Activated T-helper 2 cell treated with anti-CD3 and anti-CD28 coated beads, Interferon-gamma antibody, Interleukin-2, Interleukin-4, amounts not matched to agents 10 μg/mL and 5 μg/mL and 100 μg/mL, durations not matched to agents 14 hours and 24 hours and 36 hours (primary cell): ENCODE measurements at places on chromosomes 1 and 21.

GRCh38 chr1:159829273-159829634 lies 2.6 kb downstream of the SLAMF8 start:
- peaks cover 6% of the 10 kb centered on the region for H3K27me3 ChIP-seq
- no peak overlapping the region for H3K27ac ChIP-seq
- H3K4me3 ChIP-seq = no peak overlapping the region
- DNase-seq = no peak

GRCh38 chr1:239804266-239804665 lies 287.4 kb upstream of the FMN2 start:
- no peak overlapping the region for H3K27ac ChIP-seq
- H3K36me3 ChIP-seq = no peaks in the 10 kb centered on the region
- H3K27me3 ChIP-seq = peaks cover 4% of the 10 kb centered on the region

DNA sequence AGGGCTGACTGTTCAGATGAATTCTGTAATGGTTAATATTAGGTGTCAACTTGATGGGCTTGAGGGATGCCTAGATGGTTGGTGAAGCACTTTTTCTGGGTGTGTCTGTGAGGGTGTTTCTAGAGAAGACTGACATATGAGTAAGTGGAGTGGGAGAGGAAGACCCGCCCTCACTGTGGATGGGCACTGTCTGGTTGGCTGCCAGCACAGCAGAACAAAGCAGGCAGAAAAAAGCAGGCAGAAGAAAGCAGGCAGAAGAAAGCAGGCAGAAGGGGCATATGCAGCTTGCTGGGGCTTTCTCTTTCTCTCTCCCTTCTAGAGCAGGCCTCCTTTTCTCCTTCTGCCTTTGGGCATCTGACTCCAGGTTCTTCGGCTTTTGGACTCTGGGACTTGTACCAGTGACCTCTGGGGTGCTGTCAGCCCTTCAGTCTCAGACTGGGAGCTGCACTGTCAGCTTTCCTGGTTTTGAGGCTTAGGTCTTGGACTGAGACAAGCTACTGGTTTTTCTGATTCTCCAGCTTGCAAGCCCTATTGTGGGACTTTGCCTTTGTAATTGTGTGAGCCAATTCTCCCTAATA lies 42.9 kb upstream of the CD2 start:
- peaks cover 15% of the 10 kb centered on the region for H3K4me1 ChIP-seq
- DNase-seq = no peak
- peaks cover 6% of the 10 kb centered on the region for H3K27me3 ChIP-seq
- H3K27ac ChIP-seq = no peak overlapping the region

GRCh38 chr21:39535646-39536437 lies 76.9 kb upstream of the B3GALT5 start:
- H3K27me3 ChIP-seq = no peaks in the 10 kb centered on the region
- no peaks in the 10 kb centered on the region for H3K36me3 ChIP-seq
- no peak overlapping the region for H3K27ac ChIP-seq
- no peak overlapping the region for H3K4me3 ChIP-seq

DNA sequence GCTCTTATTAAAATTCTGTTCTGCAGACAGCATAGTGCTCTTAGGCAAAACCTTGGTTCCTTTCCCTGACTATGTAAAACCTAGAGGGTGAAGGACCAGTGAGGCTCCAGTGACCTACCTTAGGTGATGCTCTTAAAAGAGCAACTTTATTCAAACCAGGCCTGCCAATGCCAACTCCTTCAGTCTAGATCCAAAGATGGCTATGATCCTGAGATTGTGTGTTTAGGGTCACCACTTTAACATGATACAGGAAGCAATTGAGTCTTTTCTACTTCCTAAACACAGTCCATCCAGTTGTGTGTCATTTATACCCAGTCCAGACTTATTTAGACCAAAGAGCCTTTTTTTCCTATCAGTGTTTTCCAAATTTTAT lies 10.8 kb downstream of the MCL1 start:
- no peak for DNase-seq
- H3K4me3 ChIP-seq = peak overlapping the region; percentile 74
- H3K27ac ChIP-seq = peak overlapping the region; percentile 95
- peaks cover 53% of the 10 kb centered on the region for H3K36me3 ChIP-seq
- H3K27me3 ChIP-seq = no peaks in the 10 kb centered on the region

DNA sequence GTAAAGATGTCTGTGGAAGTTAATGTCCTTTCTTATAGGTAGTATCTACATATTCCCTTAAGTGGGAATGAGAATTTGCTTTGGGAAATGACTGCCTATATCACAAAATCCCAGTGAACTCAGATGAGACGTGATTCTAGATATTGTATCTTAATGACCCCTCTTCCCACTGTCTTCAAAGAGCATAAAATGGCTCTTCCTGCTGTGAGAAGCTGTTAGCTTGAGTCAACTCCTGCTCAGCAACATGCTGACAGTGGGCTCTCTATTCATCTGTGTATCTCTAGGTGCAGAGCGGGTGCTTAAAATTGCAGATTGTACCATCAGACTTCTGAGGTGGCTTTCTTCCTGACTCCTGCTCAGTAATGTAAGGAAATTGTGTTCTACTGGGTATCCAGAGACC lies 100.6 kb downstream of the SPAG17 start:
- no peak overlapping the region for H3K27ac ChIP-seq
- peaks cover 23% of the 10 kb centered on the region for H3K27me3 ChIP-seq
- no peak overlapping the region for H3K4me3 ChIP-seq
- peaks cover 8% of the 10 kb centered on the region for H3K4me1 ChIP-seq
- H3K36me3 ChIP-seq = no peaks in the 10 kb centered on the region

DNA sequence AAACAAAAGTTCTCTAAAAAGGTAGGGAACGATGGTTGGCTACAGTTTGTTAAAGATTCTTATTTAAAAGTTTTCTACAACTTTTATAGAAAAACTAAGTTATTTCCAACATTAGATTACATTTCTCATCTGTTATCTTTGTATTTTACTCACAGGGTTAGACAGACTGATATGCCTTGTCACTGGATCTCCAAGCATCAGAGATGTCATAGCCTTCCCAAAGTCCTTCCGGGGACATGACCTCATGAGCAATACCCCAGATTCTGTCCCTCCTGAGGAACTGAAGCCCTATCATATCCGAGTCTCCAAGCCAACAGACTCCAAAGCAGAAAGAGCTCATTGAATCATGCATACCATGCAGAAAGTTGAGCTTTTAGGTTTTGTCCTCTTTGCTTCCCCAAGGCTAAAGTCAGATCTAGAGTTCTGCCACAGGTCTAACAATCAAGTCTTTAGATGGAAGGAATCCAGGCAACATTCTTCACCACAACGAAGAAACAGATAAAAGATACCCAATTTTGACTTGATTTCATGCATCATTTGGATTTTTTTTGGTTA lies 10.3 kb downstream of the GAS5 start:
- DNase-seq = no peak
- H3K36me3 ChIP-seq = peaks cover 61% of the 10 kb centered on the region
- no peak overlapping the region for H3K27ac ChIP-seq
- no peaks in the 10 kb centered on the region for H3K4me1 ChIP-seq
- no peaks in the 10 kb centered on the region for H3K27me3 ChIP-seq

DNA sequence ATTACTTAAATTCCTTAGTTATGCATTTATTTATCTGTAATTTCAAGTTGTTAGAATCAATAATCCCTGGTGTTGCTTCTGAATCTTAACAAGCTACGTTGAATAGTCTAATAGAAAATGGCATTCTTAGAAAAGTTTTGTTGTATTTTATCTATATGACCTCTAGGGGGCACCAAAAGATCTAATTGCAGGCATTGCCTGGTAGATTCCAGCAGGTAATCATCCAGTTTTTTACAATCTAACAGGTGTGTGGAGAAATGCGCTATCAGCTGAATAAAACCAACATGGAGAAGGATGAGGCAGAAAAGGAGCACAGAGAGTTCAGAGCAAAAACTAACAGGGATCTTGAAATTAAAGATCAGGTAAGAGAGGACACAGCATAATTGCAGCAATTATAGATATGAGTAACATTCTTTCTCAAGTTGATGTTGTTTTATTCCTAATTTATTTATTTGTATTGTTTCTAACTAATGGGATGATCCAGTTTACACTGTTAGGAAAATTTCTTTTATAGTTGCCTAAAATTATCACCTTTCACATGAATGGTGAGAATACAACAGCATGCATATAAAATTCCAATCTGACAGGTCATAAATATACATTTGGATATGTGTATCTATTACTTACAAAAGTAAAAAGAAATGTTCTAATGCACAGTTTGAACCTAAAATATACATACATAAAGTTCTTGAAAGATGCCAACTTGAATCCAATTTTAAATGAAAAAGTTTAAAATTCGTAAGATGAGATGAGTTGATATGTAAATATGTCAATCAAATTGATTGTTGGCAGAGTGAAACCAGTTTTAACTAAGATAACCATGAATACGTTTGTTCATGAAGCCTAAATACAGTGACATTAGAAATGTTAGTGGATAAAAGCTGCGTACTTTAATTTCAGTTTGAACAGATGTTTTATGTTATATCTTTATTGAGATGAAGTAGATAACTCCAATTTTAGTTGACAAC lies 88.4 kb downstream of the SDCCAG8 start:
- no peaks in the 10 kb centered on the region for H3K27me3 ChIP-seq
- H3K27ac ChIP-seq = no peak overlapping the region
- H3K4me3 ChIP-seq = no peak overlapping the region
- DNase-seq = no peak

DNA sequence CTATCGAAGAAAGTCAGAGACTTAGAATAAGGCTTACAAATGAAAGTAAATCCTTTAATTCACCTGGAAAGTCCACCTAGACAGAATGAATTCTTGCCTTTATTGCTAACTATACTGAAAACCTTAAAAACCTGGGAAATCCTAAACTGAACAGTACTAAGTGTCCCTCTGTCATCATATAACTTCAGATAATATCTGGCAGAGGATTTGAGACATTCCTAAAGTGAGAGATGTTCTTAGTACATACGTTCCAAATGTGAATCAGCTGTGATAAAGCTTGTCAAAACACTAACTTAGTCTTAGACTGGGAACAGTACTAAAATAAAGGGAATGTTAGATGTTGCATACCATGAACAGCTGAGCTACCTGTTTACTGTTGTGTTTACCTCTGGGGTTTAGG lies 121.7 kb downstream of the TNFSF18 start:
- peaks cover 10% of the 10 kb centered on the region for H3K4me1 ChIP-seq
- DNase-seq = no peak
- no peaks in the 10 kb centered on the region for H3K36me3 ChIP-seq
- H3K27me3 ChIP-seq = peaks cover 31% of the 10 kb centered on the region

GRCh38 chr1:185297982-185298381 lies 19.1 kb downstream of the IVNS1ABP start:
- no peak for DNase-seq
- no peak overlapping the region for H3K27ac ChIP-seq
- peaks cover 3% of the 10 kb centered on the region for H3K4me1 ChIP-seq
- no peaks in the 10 kb centered on the region for H3K27me3 ChIP-seq

DNA sequence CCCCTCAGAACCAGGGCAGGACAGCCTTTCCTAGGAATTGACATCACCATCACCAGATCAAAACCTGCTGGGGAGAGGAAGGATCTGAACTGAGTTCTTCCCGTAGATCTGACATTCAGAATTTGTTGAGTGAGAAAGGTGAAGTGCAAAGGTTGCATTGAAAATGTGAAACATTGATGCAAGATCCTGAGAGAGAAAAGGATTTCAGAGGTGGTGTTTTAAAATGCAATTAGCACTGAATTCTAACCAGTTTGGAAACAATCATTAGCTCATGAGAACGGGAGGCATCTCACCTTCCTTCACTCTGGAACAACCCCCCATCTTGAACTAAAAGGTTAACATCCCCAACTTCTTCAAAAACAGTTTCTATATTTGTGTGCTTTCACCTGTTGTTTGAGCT lies 20.4 kb downstream of the LMO4 start:
- peaks cover 4% of the 10 kb centered on the region for H3K27me3 ChIP-seq
- H3K4me1 ChIP-seq = no peaks in the 10 kb centered on the region
- DNase-seq = no peak
- no peak overlapping the region for H3K27ac ChIP-seq

DNA sequence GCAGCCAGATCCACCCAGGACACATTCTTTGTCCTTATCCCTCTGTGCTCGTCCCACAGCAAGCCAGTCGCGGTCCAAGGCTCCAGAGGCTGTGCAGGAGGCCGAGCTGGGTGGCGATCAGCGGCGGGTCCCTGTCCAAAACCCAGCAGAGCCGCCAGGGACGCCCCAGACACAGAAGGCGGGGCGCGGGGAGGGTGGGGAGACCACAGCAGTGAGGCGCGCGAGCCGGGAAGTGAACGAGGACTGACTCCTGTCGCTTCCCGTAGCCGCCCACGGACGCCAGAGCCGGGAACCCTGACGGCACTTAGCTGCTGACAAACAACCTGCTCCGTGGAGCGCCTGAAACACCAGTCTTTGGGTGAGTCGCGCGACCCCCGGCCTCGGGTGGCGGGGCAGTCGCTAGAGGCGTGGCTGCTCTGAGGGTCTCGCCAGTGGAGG lies at the start of gene LGALS8:
LGALS8 (plus strand) TSS at position 279 of the 438 bp plus-strand sequence. CDS start 2,089 bp downstream, outside the sequence.
- H3K27ac ChIP-seq = peak within 1 kb of the TSS; percentile 99
- H3K4me3 ChIP-seq = peak within 1 kb of the TSS; percentile 98
- peaks cover 14% of the 10 kb centered on the region for H3K4me1 ChIP-seq
- H3K27me3 ChIP-seq = peaks cover 18% of the 10 kb centered on the region
- peaks cover 26% of the 10 kb centered on the region for H3K36me3 ChIP-seq
